ENCODE measurements at places on chromosomes 7 and 10.

- DNase-seq: no peak
Measured at GRCh38 chr10:100890673-100891317, 22.0 kb upstream of the SLF2 start.

DNA sequence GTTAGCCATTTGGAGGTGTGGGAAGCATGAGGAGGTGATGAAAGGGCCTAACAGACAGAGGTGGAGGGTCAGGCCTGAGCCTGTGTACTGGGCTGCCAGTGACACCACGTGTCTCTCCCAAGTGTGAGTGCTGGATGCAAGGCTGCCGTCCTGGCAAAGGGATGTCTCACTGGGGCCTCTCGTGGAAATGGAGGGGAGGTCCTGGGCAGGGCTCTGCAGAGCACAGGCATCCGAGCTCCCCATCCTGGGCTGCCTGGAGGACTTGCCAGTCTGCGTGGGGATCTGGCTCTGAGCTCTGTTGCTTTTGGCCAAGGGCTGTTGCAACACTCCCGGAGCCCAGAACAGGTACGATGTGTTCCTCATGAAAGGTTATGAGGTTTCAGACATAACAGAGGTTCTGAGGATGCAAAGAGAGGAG, 77.3 kb downstream of the GRK5 start:
- no peak for DNase-seq

DNA sequence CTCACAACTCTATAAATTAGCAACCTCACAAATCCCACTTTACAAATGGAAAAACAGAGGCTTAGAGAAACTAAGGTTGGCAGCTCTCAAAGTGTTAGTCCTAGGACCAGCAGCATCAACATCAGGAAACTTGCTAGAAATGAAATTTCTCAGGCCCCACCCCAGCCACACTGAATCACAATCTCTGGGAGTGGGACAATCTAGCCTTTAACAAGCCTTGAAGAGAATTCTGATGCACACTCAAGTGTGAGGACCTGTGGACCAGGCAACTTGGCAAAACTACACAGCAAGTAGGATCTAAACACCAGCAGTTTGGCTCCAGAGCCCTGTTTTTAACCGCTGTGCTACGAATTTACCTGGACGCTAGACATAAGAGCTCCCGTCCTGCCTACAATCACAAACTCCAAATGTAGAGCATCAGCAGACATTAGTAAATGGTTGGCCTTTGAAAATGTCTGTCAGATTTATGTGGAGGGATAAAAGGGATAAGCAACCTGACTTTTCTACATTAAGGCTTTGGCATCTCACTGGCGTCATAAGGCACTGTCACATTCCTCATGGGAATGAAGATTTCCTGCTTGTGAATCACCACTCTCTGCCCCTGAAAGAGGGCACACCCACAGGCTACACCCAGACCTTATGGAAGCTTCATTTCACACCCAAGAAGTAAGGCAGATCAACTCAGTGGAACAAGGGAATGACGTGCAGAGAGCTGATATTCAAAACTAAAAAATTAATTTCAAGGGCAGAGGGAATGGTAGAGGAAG, 34.5 kb downstream of the PPP1R3C start:
- DNase-seq: no peak

- DNase-seq: no peak
Measured at GRCh38 chr7:157011333-157012112, 1.1 kb upstream of the MNX1 start.

DNA sequence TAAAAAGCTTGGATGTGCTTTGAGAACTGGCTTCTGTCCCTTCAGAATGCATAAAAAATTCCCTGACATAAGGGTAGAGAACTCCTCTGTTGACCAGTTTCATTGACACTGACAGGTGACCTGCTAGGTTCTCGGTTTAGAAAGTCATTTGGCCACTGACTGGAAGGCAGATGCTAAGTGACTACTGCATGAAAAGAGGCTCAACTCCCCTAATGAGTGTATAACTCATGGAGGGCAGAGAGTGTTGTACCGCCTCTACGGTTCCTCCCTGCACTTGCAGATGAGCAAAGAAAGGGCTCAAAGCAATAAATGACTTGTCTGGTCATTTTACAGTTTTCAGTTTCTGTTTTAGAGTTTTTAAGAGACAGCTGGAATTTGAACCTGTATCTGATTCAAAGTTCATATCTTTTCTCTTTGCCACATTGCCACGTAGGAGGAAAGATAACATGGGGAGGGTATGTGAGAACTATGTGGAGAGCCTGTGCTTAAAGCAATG, 2.9 kb upstream of the FGL2 start:
- no peak for DNase-seq

DNA sequence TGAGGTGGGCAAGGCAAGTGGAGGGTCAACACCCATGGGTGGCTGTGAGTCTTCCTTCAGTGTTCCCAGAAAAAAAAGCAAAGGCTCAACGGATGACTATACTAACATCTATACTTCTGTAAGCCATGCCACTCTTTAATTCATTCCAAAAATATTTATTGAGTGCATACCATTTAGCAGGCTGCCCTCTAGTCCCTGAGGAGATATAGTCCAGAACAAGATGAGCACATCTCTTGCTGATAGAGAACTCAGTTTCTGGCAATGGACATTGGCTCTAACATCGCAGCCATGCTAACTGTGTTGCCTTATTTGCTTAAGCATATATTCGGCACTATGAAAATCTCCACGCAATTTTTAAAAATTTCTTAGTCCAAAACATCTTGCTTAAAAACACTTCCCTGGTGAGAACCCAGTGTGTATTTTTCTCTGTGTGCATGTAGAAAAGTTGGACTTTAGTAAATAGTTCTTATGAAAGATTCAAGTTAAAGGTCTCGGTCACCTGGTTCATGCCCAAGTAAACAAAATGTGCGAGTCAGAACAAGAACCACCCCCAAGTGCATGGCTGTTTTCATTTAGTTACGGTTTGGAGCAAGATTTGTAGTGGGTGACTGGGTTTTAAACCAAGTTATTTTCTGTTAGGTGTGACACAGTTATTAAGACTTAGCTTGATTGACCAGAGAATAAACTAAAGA, 69.8 kb downstream of the MET start:
- no peak for DNase-seq

- peak; percentile 26 for DNase-seq
Measured at GRCh38 chr10:87505366-87506111, 846 bp downstream of the MINPP1 start.

DNA sequence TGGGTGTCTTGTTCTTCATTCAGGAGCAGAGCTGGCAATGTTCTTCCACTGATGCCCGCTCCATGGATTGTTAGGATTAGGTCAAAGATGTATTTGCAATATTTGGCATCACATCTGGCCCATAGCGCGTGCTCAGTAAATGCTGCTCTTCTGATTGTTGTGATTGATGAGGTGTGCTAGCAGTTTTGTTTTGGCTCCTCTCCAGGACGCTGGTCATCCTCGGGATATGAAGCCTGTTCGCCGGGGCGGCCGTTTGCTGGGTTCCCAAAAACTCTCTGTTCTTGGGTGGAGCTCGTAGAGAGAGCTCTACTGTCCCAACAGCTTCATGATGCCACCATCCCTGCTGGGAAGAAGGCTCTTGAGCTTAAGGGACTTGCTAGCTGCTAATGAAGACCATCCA, 96.9 kb downstream of the XRCC2 start:
- no peak for DNase-seq

GRCh38 chr7:140165422-140165821, 11.4 kb downstream of the KDM7A start:
- no peak for DNase-seq

DNA sequence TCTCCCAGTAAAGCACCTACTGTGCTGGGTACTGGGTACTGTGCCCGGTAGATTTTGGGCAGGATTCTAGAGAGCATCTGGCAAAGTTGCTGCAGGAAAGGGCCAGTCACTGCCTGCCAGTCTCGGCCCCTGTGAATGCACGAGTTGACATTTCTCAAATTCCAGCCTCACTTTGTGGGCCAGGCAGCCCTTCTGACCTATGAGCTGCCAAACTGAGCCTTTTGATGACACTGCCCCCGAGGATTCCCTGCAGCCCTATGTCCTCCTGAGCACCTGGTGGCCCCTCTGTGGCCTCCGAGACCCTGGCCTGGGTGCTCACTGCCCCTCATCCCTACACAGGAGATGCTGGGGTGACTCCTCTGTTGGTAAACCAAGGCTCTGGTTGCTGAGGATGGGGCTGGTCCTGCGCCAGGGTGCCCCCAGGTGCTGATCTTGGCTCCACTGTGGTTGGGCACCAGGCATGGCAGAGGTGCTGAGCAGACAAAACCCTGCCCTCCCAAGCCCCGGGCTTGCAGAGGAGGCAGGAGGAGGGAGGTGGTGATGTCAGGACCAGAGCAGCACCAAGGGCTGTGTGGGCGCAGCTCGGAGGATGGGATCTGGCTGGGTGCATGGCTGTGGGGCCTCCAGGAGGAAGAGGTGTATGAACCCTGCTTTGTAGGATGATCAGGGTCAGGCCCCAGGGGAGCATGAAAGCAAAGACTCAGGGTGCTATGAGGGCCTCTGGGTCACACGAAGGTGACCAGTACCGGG, 16.2 kb downstream of the LHPP start:
- no peak for DNase-seq

GRCh38 chr7:148238761-148239325, 351.7 kb upstream of the C7orf33 start:
- DNase-seq: no peak

DNA sequence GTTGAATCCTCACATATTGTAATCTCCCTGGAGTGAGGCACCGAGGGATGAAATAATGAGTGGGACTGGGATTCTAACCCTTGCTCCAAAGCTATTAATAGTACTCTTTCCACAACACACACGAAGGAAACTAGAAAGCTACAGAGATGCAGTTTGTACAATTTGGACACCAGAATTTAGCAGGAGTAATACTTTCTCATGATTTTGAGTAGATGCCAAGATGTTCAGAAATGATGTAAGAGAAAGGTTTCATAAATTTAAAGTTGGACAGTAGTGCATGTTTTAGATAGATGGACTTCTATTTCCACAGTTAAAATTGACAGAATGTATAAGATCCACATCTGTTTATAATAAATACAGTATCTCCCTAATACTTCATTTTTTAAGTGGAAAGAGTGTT, 46.5 kb downstream of the PRR15 start:
- no peak for DNase-seq

DNA sequence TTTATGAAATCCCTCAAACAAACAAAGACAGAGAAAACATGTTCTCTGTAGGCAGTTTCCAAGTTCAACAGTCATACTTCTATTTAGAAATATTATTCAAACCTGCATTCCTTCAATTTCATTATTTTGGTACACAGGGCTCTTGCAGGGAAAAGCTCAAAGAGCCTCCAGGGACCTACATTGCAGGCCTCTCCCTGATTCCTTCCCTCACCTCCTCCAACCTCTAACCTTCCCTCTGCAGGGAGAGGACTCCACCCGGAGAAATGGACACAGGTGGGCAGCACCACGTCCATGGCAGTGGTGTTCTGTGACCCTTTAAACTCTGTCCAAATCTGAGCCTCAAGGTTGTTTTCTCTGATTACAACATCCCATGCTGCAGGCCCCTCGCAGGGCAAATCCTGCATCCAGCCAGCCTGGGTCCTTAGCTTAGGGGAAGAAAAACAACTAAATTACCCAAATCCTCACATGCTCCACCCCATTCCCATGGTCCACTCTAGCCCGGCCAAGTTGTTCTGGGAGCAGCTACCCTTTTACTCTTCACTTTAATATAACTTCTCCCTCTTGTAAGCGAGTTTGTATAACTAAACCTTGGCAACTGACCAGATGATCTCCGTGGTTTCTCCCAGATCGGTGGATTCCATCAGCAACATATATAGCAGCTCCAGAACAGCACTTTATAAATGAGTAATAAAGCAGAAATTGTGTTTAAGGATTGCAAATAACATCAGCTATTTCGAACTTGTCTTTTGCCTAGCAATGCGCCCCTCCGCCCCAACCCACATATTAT, 129.8 kb downstream of the CUBN start:
- no peak for DNase-seq

DNA sequence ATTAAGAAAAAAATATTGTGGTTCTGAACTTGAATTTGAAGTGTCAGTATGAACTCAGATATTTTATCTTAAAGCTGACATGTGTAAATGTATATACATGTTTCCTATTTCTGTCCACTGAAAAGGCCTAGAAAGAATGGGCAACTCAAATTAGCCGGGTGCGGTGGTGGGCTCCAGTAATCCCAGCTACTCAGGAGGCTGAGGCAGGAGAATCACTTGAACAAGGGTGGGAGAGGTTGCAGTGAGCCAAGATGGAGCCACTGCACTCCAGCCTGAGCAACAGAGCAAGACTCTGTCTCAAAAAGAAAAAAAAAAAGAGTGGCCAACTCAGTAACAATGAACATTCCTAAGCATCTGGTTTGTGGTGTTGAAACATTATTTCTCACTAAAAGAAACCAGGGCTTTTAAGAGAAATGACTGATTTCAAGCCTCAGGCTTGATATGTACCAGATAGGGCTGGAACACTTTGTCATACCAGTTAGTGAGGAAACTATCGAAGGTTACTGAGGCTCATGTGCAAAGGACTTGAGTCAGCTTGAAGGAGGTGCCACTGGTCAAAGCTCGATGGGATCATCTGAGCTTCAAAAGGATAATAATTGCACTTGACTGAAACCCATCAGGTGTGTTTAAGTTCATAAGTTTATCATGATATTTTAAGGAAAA, 40.5 kb downstream of the AOAH start:
- no peak for DNase-seq

DNA sequence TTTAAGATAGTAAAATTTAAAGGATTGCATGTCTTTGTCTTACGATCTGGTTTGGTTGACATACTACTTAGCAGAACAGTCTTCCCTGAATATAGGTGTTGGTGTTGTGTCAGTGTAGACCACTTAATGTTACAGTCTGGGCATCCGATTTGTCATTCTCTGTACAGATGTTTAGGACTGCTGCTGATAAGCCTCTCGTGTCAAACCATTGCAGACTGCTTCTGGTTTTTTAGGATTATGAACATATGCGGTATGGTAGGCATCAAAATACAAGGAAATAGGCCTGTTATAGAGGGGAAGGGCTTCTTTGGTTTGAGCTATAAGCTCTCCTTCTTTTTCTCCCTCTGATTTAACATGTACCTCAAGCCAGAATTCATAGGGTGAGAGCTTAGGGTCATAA, 7.4 kb downstream of the CYP3A43 start:
- no peak for DNase-seq

DNA sequence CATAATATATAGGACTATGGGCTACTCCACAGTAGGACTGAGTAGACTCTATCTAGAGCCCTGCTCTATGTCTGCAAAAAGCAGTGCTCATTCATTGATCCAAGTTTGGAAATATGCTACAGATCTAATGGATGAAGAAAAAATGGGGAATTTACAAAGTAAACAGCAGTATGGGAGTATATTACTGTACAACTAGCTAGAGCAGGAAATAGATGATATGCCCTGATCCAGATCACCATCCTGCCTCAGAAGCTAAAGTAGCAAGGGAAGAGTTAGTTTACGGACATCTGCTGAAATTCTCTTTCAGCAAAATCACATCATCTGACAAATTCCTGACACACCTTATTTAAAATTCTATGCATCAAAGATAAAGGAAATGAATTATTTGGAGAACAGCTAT, 168.2 kb upstream of the SEMA3A start:
- no peak for DNase-seq

GRCh38 chr10:102597131-102597991, 46.9 kb upstream of the TRIM8 start:
- no peak for DNase-seq

DNA sequence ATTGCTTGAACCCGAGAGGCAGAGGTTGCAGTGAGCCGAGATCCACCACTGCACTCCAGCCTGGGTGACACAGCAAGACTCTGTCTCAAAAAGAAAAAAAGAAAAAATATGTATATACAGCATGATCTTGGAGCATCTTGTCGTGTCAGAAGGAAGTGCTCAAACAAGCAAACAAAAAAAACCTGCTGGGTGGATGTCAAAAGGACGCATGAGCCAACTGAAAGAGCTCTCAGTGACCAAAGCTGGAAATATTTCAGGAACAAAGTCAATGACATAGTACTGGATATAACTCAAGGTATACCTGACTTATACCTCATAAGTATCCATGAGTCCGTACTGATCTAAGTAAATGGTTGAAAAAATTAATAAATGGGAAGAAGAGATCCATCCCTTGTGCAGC, 94.6 kb upstream of the ANLN start:
- no peak for DNase-seq

Data from stimulated activated CD4-positive, alpha-beta T cell treated with anti-CD3 and anti-CD28 coated beads, TNF-alpha, amount 100 ng/mL, for 48 hours (primary cell).